ENCODE measurements at places on chromosomes 2 and 18. TPM values are rescaled to one million over a fixed set of nuclear protein-coding genes. Genes with fewer than 3 reads are reported as not detected.

Gene CAD
- 50.4 TPM for polyA plus RNA-seq

GRCh38 chr2:79446313-79446712 is 66.5 kb upstream of the CTNNA2 start:
- no peak for DNase-seq

GRCh38 chr2:240435948-240436682 is 652 bp downstream of the GPC1 start:
- DNase-seq, result no peak

GRCh38 chr2:171922230-171923022 is at the start of gene HAT1:
TSS of gene HAT1 (plus strand) at chr2:171922461. CDS start at chr2:171922501, 40 bp downstream.
- peak; percentile 97 for DNase-seq

DNA sequence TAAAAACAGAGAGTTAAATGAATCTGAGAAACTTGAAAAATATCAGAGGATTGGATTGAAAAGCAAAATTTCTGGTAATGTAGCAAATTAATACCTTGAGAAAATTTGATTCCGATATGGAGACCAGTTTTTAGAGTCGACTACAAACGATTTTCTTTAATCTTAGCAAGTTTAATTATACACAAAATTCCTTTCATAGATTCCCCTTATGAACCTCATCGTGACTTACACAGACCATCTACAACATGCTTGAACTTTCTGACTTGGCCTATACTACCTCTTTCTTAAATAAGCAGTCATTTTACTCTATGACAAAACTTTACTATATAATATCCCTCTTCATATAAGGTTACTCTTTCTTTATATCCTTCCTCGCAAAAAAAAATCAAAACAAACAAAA is 769.6 kb upstream of the CRIM1 start:
- no peak for DNase-seq

- DNase-seq, result peak; percentile 70
Observed at GRCh38 chr2:48471048-48471474, 58.9 kb upstream of the STON1 start.

DNA sequence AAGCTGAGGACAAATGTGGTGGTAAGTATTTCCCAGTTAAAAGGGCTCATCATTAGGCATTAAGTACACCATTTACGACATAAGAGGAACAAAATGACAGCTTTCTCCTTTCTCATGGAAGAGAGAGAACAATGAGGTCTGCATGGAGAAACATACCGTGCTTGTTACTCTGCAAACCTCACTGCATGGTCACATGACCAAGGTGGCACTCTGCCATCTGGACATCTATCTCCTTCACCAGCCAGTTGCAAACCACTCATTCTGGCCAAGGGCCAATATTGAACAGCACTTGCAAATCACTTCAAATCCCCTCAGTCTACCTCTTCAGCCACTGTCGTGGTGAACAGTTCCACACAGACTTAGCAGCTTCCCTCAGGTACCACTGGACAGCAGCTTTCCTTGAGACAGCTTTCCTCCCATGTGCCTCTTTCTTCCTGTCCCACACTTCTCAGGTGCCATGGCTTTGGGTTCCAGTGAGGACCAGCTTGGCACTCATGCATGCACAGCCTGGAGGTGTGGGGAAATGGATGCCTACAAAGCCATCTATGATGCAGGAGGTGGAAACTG is 29.5 kb upstream of the DPP4 start:
- no peak for DNase-seq
